ENCODE measurements at places on chromosomes 7 and 10.

DNA sequence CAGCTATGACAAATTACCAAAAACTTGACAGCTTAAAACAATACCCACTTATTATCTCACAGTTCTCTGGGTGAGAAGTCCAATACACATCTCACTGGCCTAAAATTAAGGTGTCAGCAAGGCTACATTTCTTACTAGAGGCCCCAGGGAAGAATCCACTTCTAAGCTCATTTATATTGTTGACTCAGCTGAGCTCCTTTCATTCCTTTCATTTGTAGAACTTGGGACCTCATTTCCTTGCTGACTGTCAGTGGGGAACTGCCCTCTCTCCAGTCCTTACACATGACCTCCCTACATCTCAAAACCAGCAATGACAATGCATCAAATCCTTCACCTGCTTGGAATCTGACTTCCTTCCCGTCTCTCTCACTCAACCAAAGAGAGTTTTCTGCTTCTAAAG, 240.3 kb downstream of the IPMK start:
- no peak for DNase-seq

- no peak for DNase-seq
Measured at GRCh38 chr10:103598654-103599115, 105.2 kb downstream of the NEURL1 start.

GRCh38 chr7:2190531-2190930, 42.2 kb downstream of the MAD1L1 start:
- DNase-seq = no peak

DNA sequence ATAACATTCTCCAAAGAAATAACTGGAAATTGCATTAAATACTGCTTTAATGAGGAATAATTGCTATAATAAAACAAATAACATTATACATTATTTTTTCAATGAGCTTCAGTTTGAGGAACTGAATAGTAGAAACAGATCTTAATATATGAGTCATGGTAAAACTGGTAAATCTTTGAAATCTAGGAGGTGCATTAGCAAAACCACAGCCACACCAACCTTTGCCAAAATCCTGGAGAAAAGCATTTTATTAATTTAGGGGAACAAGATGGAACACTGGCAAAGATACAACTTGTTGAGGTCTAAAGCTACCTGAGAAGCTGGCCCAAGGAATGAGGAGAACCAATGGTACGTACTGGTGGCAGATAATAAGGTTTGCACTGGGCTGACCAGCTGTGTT, 5.4 kb upstream of the ASL start:
- DNase-seq = no peak

- no peak for DNase-seq
Measured at GRCh38 chr10:5634918-5635317, 31.5 kb downstream of the ASB13 start.

- DNase-seq = no peak
Measured at GRCh38 chr10:116753759-116754158, 11.4 kb upstream of the HSPA12A start.

- no peak for DNase-seq
Measured at GRCh38 chr7:78768859-78769258, 684.6 kb downstream of the MAGI2 start.

DNA sequence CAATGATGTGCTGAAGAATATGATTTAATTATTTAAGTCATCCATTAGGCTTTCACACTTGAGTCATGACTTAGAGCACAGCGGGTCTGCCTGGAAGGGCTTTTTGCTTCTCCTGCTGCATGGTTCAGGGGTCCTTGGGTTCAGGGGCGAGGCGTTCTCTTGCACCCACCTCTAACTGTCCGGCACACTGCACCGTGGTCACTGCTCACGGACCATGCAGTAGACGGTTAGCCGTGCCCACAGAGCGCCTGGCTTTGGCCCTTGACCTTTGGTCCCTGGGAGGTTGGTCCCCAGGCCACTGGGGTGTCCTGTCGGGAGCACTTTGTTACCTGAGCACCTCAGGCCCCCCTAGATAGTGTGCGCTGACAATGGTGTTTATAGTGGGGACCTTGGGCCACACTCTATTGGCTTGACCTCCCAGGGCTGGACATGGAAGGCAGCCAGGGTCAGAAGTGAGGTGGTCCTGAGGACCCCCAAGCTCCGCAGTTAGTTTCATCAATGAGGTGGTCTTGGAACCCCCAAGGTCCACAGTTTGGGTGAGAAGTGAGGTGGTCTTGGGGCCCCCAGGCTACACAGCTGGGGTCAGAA, 110.6 kb downstream of the ACTR3B start:
- DNase-seq = no peak

GRCh38 chr10:72455889-72456595, 101.3 kb upstream of the DNAJB12 start:
- no peak for DNase-seq

- DNase-seq = no peak
Measured at GRCh38 chr10:123666318-123667236, at the start of gene GPR26. Gene GPR26 (plus strand): TSS chr10:123666355. CDS start chr10:123666408, 53 bp downstream.

- no peak for DNase-seq
Measured at GRCh38 chr7:149819961-149820340, 18.2 kb upstream of the ZNF862 start.

DNA sequence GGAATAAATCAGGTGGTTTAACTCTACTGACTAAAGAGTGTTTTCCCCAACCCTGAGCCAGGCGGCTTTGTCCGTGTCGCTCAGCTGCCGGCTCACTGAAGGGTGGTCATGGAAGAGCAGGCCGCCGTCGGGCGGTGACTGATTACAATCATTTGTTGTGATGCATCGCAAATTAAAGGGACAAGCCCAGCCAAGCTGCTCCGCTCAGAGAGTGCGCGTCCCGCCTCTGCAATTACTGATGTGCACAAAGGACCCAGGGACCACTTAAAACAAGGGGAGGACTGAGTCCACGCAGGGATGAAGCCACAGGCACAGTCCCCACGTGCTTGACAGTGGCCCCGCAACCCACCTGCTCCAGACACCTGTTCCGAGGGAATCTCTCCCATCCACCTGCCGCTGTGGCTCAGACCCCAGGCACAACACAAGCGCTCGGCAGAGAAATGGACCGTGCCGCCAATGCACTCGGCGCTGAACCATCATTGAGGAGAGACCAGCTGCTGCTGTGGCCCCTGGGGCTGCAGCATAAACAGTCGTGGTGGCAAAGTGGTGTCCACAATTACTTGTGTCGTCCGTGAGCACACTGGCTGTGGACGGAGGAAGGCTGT, 526.5 kb downstream of the PTPRN2 start:
- no peak for DNase-seq

GRCh38 chr10:126124668-126125349, 228.4 kb downstream of the FANK1 start:
- no peak for DNase-seq

DNA sequence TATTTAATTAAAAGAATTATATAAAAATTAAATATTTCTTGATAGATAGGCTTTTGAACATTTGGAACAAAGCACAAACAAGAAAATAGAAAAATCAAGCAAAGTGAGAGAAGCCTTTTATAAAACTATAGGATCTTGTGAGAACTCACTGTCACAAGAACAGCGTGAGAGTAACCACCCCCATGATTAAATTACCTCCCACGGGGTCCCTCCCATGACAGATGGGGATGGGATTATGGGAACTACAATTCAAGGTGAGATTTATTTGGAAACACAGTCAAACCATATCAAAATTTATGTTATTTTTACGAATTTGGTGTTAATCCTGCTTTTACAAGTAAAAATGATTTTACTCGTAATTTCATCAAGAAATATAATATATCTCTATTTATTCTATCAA, 1136.1 kb upstream of the POT1 start:
- no peak for DNase-seq

DNA sequence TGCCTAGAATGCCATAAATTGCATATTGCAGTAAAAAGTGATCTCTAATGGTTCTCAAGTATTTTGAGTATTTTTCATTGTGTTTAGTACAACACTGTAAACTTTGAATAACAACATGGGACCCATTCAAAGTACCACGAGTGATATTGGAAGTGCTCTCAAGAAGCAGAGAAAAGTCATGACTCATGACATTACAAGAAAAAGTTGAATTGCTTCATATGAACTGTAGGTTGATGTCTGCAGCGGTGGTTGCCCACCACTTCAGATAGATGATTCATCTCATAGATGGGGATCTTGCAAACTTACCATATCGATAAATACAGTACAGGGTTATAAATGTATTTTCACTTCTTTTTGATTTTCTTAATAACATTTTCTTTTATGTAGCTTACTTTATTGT, 33.9 kb downstream of the ENTPD1 start:
- DNase-seq = no peak

GRCh38 chr10:123143162-123143824, 4.6 kb upstream of the HMX2 start:
- DNase-seq = no peak

DNA sequence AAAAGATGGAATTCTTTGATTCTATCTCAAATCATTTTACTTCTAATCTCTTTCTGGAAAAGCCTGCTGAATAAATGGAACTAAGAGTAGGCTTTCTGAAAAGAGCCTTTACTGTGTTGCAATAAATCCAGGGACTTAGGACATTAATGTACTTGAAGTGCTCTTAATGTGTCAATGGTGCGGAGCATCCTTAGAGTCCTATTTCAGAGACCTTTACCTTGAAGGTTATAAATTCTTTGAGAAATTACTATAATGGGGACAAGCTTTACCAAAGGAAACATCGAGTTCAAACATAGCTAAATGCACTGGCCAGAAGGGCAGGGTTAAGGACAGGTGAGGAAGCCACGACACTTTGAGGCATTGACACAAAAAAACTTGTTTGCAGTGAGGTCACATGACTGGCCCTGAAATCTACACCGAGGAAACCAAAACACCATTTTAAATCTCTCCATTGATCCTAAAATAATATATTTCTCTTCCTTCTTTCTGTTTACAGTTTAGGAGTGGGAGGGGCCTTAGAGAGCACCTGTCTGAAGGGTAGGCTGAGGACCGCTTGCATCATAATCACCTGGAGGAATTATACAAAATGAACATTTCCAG, 48.1 kb upstream of the EXOC6 start:
- no peak for DNase-seq

DNA sequence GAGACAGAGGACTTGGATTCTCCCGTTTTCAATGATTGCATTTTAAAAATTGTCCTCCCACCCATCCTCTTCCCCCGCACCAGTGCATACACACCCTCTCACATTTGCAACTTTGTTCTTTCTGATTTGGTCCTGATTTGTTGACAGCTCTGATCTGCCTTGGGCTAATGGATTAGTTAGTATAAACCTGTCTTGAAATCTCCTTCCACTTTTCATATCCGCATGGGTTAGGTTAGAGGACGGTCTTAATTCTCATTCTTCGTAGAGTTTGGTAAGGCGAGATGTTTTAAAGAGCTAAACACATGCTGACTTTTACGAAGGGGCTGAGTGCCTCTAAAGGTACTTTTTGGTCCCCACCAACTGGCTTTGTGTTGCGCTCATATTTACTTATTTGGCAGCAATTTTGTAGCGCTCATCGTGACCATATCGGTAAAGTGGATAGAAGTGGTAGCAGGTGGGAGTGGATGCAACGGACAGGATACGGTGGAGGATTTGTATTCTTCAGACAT, 1.1 kb downstream of the AHR start:
- no peak for DNase-seq

DNA sequence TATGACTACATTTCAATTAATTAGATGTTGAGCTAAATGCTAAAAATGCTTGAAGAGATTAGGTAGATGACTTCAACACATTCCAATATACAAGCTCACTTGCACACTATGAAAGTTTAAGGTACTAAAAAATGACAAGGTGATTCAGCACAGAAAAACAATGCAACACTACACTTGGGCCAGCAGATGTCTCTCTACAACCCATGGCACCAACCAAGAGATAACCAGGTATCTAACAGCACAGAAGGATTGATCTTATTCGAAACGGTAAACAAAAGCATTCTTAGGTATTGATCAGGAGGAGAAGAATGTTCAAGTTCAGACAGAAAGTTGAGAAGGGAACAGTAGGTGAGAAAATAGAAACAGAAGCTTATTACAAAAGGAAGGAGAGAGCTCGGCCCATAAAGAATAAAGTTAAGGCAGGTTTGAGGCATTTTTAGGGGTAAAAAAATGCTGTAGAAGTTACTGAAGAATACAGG, 248.2 kb upstream of the KLF14 start:
- no peak for DNase-seq

- no peak for DNase-seq
Measured at GRCh38 chr7:67343114-67343513, 346.5 kb downstream of the TYW1 start.

- DNase-seq = no peak
Measured at GRCh38 chr7:122123746-122124145, 20.3 kb downstream of the AASS start.

GRCh38 chr10:10824591-10825148, 193.0 kb upstream of the CELF2 start:
- DNase-seq = no peak

DNA sequence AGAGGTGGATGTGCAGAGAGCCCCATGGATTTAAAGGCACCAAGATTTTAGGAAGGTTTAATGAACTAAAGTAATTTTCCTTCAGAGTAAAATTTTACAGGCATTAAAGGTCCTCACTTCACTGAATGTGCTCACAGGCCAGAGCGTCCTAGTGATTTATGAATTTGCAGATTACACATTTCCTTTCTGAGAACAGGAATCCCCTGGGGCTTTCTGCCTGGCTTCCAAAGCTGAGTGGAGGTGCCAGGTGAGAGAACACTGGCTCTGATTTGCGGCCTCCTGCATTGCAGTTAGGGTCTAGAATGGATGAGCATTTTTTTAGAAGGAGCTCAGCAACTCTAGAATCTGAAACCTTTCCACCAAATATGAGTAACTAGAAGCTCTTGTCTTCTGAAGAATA, 194.3 kb downstream of the SORCS3 start:
- DNase-seq = no peak

- DNase-seq = no peak
Measured at GRCh38 chr7:78576236-78576635, 777.7 kb downstream of the PHTF2 start.

GRCh38 chr7:158830211-158830723, 958 bp upstream of the ESYT2 start:
- no peak for DNase-seq

DNA sequence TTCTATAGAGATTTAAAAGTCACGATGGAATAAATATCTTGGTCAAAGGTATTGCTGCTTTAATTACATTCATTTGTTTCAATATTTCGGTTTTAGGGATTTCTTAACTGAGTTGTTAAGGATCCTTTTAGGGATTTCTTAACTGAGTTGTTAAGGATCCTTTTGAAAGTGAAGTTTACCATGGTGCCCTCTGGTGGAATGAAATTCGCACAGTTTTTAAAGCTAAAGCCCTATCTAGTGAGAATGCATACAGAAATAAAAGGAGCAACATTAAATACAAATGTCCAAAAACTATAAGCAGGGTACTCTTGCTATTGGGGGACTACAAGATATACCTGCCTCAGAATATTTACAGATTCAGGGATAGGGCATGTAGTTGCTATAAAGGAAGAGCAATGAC, 193.7 kb downstream of the RNLS start:
- no peak for DNase-seq

Measured in activated CD4-positive, alpha-beta T cell treated with anti-CD3 and anti-CD28 coated beads for 1 hour (primary cell).